Left ventricle myocardium inferior (tissue), 1 donor: ENCODE measurements at places on chromosomes 7 and 10.

- no peaks in the 10 kb centered on the region for H3K27me3 ChIP-seq
- no peak for DNase-seq
- H3K4me3 ChIP-seq, result no peak overlapping the region
- peaks cover 17% of the 10 kb centered on the region for H3K4me1 ChIP-seq
These were observed 13.1 kb upstream of the TRDMT1 start for GRCh38 chr10:17214526-17214925.

DNA sequence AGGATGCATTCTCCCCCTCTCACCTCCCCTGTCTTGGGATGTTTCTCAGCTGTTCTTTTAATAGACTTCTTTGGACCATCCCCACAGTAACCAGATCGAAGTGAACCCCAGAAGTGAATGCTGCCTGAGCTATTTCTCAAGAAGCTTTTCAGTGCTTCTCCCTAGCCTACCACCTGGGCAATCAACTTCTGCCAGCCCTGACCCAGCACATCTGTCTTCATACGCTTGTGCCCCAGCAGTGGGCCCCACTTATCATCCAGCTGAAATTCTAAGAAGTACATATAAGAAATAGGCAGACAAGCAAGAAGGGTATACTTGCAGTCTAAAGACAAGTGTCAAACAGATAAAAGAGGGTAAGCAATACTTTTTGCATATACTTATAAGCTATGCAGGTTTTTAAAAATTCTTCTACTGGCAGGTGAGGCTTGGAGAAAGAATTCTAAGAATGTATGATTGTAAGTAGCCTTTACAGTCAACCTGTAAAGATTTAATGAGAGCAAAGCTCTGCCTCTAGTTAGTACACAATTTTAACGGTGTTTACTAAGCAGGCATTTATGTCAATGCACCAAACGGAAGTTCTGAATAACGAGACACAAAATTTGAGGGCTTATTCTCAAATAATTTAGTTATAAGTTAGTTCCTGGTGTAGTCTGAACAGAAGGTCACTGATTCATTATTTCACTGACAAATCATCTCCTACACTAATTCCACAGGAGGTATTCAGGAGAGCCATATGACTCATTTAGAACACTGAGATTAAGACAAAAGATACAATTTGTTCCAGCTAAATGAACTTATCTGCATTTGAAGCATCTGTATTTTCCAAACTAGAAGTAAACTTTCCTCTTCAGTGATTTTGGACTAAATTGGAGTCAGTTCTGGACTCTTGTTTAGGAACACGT is 83.3 kb downstream of the RNLS start:
- no peaks in the 10 kb centered on the region for H3K27me3 ChIP-seq
- H3K4me3 ChIP-seq, result no peak overlapping the region
- peaks cover 5% of the 10 kb centered on the region for H3K4me1 ChIP-seq
- no peaks in the 10 kb centered on the region for H3K36me3 ChIP-seq
- no peak overlapping the region for H3K27ac ChIP-seq
- DNase-seq, result no peak

DNA sequence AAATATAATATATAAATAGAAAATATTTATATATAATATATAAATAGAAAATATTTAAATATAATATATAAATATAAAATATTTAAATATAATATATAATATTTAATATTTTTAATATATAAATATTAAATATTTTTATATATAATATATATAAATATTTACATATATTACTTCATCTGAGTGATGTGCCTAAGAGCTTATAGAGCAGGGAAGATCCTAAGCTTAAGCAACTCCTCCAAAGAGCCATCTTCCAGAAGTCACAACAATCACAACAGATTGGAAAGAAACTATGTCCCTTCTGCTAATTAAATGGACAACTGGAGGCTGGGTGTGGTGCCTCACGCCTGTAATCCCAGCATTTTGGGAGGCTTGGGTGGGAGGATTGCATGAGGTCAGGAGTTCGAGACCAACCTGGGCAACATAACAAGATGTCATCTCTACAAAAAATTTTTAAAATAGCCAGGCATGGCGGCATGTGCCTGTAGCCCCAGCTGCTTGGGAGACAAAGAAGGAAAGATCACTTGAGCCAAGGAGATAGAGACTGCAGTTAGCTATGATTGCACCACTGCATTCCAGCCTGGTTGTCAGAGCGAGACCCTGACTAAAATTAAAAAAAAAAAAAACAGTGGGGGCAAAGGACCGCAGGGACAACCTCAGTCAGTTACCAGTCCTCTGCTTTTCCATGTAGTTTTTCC is 198.7 kb downstream of the SKIDA1 start:
- H3K4me3 ChIP-seq, result no peak overlapping the region
- no peak for DNase-seq
- no peaks in the 10 kb centered on the region for H3K27me3 ChIP-seq
- H3K4me1 ChIP-seq, result peaks cover 10% of the 10 kb centered on the region
- H3K36me3 ChIP-seq, result no peaks in the 10 kb centered on the region

DNA sequence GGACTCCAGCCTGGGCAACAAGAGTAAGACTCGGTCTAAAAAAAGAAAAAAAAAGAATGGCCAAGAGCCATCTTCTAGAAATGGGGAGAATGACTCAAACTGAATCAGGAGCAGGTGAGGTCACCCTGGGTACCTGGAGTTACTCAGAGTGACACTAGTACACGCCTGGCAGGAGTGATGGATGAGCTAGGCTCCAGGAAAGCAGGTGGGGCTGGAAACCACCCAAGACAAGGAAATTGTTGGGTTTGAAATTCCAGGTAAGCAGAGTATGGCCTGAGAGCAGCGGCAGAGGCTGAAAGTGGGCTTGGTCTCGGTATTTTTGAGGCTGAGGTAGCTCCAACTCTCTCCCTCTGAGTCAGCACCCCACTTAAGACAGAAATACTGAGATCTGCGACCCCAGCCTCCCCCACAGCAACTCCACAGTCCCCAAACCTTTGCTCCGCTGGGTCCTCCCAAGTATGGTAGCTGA is 18.5 kb downstream of the DDIT4 start:
- H3K4me1 ChIP-seq, result peaks cover 7% of the 10 kb centered on the region
- DNase-seq, result no peak
- H3K27me3 ChIP-seq, result no peaks in the 10 kb centered on the region
- no peak overlapping the region for H3K4me3 ChIP-seq
- no peak overlapping the region for H3K27ac ChIP-seq

DNA sequence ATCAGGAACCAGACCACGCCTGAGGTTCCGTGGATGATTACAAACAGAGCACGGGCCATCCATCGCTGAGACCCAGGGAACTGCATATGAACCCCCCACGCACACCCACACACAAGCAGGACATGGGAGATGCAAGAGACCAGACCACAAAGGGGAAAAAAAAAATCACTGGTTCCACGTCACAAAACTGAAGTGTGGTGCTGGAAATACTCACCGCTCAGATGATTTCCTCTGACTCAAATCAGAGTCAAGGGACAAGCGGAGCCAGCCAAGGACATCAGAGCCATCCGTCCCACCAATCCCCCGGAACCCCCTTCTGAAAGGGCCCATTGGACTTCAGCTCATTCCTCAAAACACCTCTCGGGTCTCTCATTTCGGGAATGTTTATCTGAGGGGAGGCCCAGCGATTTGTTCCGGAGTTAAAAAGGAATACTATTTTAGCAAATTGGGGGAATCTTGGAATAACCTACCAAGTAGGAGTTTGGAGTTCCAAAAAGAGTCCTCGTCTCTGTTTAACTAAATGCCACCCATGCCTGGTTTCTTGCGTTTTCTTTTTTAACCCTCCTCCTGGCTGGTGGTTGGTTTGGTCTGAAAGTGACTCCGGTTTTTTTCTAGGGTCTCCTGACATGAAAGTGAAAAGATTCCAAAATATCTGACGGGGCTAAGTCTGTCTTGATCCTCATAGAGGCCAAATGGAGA is 15.0 kb downstream of the SNX8 start:
- H3K4me3 ChIP-seq, result peak overlapping the region; percentile 19
- peak overlapping the region; percentile 55 for H3K27ac ChIP-seq
- H3K27me3 ChIP-seq, result no peaks in the 10 kb centered on the region
- no peak for DNase-seq

DNA sequence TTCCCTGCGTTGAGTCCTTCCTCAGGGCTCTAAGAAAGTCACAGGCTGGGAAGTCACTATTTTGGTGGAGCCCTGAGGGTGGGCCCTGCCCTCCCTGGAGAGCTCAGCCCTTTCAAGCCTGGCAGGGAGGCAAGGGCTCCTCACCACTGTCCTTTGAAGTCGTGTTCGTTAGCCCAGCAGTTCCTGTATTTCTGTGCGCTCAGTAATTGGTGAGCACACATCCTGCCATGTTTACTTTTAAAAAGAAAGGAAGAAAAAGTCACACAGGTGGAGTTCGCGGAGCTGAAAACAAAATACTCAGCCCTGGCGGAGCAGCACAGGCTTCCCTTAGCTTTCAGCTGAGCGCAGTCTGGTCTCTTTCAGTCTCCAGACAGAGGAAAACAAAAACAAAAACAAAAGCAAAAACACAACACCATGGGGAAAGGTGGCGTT is 37.1 kb downstream of the PRKCQ start:
- no peak overlapping the region for H3K27ac ChIP-seq
- no peak overlapping the region for H3K4me3 ChIP-seq
- H3K36me3 ChIP-seq, result no peaks in the 10 kb centered on the region
- DNase-seq, result no peak

GRCh38 chr7:100620239-100620638 is 7.9 kb downstream of the MOSPD3 start:
- no peak overlapping the region for H3K27ac ChIP-seq
- no peaks in the 10 kb centered on the region for H3K4me1 ChIP-seq
- no peaks in the 10 kb centered on the region for H3K36me3 ChIP-seq
- H3K4me3 ChIP-seq, result no peak overlapping the region
- no peak for DNase-seq

GRCh38 chr7:77727936-77728701 is 31.9 kb downstream of the RSBN1L start:
- H3K4me1 ChIP-seq, result peaks cover 53% of the 10 kb centered on the region
- no peaks in the 10 kb centered on the region for H3K27me3 ChIP-seq
- H3K4me3 ChIP-seq, result no peak overlapping the region
- no peaks in the 10 kb centered on the region for H3K36me3 ChIP-seq
- H3K27ac ChIP-seq, result peak overlapping the region; percentile 16

GRCh38 chr10:133162910-133163856 is 3.2 kb downstream of the KNDC1 start:
- peaks cover 15% of the 10 kb centered on the region for H3K4me1 ChIP-seq
- H3K36me3 ChIP-seq, result no peaks in the 10 kb centered on the region
- no peak for DNase-seq
- H3K27me3 ChIP-seq, result peaks cover 97% of the 10 kb centered on the region
- no peak overlapping the region for H3K4me3 ChIP-seq

DNA sequence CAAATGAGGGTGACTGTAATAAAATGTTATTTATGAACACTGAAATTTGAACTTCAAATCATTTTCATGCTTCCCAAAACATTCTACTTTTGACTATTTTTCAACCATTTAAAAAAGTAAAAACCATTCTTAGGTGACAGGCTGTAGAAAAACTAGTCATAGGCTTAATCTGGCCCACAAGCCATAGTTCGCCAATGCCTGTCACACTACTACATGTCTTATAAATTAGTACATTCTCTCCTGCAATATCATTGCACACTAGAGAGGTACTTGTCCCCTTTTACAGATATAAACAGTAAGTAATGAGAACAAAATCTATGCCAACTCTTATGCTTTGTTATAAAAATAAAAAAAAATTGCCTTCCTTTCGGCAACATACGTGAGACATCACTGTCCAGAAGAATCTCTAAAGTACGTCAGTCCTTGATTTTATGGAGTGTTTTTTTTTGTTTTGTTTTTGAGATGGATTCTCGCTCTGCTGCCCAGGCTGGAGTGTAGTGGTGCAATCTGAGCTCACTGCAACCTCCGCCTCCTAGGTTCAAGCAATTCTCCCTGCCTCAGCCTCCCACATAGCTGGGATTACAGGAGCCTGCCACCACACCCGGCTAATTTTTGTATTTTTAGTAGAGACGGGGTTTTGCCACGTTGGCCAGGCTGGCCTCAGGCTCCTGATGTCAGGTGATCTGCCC is 23.2 kb downstream of the UPF2 start:
- no peak for DNase-seq
- H3K36me3 ChIP-seq, result no peaks in the 10 kb centered on the region
- no peak overlapping the region for H3K4me3 ChIP-seq
- H3K27ac ChIP-seq, result no peak overlapping the region
- peaks cover 10% of the 10 kb centered on the region for H3K4me1 ChIP-seq

DNA sequence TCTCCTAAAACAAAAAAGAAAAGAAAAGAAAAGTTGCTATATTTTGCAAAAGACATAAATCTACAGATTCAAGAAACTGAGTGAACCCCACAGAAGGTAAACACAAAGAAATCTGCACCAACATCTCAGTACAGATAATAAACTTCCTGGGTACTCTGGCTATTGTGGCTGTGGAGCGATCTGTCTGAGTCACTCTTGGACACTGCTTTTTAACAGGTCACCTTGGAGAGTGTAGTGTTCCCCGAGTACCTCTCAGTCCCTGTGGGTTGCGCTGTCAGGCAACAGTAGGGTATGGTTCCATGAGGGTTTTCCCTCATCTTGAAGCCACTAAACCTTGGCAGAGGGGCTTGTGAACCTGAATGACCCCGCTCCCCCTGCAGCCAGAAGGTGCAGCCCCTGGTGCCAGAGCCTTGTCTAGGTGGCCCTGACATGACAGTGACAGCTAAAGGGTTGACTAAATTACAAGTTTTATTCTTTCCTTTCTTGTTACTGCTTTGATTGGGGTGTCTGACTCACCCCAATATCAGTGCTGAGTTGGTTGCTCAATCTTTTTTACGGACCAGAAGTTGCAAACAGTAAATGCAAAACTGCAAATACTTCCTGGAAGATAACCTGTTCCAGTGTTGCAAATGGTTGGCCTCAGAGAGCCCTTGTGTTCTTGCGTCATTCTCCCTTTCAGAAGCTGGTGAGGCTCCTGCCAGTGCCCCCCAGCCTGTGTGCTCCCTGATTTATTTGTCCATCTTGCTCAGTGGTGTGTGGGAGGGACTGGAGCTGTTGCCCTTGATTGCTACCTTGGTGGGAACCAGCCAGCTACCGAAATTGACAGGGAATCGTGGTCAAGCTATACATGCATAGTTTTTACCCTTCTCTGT is 30.6 kb downstream of the POR start:
- DNase-seq, result no peak
- peaks cover 9% of the 10 kb centered on the region for H3K36me3 ChIP-seq
- no peaks in the 10 kb centered on the region for H3K27me3 ChIP-seq
- no peak overlapping the region for H3K4me3 ChIP-seq

DNA sequence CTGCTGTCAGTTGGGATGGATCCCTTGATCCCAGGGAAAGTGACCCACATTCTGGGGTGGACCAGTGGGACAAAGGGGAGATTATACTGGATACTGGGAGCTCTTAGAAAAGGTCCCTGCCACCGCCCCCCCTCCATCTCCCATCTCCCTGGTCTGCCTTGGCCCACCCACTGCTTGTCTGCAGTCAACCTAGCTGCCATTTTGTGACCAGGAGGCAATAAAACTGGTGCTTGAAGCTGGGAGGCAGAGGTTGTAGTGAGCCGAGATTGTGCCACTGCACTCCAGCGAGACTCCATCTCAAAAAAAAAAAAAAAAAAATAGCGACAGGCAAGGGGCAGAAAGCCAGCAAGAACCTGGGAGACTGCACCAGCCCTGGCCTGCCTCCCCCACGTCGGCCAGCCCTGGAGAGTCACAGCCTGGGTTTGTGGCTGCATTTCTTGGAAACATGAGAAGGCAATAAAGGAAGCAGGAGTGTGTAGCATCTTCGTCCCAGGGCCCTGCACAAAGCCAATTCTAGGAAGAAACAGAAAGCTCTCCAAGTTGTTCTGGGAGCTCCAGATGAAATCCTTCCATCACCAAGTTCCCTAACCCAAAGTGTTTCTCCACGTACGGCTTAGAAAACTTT is 4.7 kb upstream of the ARPC1B start:
- H3K27ac ChIP-seq, result peak overlapping the region; percentile 15
- H3K4me1 ChIP-seq, result peaks cover 23% of the 10 kb centered on the region
- H3K4me3 ChIP-seq, result no peak overlapping the region
- DNase-seq, result no peak
- H3K27me3 ChIP-seq, result no peaks in the 10 kb centered on the region
